ENCODE measurements at places on chromosomes 12 and 14.

- DNase-seq, result no peak
Measured at GRCh38 chr12:128266086-128266485, 884 bp upstream of the TMEM132C start.

- no peak for DNase-seq
Measured at GRCh38 chr14:80212023-80212397, 706 bp upstream of the DIO2 start.

DNA sequence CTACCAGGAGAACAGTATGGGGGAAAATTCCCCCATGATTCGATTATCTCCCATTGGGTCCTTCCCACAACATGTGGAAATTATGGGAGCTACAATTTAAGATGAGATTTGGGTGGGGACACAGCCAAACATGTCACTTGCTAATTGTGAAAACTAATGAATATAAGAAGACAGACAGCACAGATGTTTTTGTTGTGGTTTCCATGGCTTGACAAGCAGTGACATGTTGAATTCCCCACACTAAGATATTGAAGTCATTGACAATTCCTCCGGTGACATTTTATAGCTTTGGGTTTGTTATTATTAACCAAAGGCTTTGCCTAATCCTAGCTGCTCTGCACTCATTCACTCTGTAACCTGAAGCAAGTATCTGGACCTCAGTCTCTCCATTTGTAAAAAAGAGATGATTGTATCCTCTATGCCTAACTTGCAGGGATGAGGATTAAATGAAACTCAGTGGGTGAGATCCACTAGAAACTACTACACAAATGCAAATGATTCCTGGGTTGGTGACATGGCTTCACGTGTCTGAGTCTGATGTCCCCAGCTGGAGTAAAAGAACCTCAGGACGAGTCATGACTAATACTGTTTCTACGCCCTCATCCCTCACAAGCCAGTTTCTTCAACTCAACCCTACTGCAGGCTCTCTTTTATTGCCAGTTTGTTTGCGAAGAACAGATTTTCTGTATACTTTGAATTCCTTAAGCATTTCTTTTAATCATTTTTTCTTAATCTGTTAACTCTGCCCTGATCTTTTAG lies 71.6 kb downstream of the ASCL1 start:
- peak; percentile 20 for DNase-seq

GRCh38 chr14:57136669-57137328 lies 131.9 kb downstream of the EXOC5 start:
- DNase-seq, result peak; percentile 93

DNA sequence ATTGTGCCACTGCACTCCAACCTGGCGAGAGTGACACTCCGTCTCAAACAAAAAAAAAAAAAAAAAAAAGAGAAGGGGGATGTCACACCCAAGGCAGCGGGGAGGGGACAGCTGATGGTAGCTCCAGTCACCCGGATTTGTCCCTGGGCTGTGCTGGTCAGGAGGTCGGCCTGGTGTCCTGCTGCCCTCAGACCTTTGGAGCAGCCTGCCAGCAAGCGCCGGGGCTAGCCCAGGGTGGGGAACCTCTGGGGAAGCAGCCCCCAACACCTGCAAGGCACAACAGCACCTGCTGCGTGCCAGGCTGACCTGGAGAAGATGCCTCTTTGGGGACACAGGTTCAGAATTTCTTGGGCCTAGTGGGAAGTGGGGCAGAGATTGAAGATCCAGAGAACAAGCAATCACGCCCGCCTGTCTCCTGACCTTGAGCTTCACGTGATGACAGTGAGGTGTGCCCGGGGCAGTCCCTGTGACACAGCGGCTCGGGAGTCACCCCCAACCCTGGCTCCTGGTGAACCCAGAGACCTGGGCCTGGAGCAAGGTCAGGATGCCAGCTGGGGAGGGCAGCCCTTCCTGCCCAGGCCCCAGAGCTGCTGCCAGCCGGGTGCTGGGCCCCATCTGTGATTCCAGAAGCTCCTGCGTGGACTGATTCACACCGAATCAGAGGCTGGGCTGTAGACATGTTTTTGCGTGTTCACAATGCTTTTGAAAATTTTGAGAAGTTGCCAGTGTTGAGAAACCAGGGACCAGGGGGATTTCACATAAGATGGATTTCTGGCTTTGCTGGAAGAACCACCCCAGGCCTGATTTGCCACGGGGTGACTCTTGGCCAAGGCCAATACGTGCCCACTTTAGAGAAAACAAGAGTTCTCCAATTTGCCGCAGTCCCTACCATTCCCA lies 66.4 kb downstream of the RFLNA start:
- DNase-seq, result no peak

GRCh38 chr12:29869946-29870345 lies 86.2 kb upstream of the TMTC1 start:
- no peak for DNase-seq

- peak; percentile 67 for DNase-seq
Measured at GRCh38 chr12:116662612-116663144, 75.2 kb downstream of the SPRING1 start.

DNA sequence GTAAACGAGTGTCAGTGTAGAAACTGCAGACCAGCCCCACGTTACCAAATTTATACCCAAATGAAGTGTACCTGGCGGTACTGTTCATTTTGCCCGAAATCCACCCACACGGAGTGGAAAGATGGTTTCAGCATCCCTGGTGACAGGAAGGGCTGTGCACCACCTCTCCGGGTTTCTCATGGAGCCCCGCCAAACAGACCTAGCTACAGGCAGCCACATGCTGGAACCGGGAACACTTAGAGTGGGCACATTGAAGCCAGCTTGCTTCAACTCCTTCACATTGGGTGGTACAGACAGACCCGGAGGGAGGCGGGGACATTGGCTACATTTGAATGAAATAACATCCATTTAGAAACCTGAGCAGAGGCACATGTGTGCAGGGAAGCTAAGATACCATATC lies 84.4 kb downstream of the PPP2R5C start:
- no peak for DNase-seq

- DNase-seq, result no peak
Measured at GRCh38 chr12:47328831-47329545, 249.2 kb upstream of the AMIGO2 start.

DNA sequence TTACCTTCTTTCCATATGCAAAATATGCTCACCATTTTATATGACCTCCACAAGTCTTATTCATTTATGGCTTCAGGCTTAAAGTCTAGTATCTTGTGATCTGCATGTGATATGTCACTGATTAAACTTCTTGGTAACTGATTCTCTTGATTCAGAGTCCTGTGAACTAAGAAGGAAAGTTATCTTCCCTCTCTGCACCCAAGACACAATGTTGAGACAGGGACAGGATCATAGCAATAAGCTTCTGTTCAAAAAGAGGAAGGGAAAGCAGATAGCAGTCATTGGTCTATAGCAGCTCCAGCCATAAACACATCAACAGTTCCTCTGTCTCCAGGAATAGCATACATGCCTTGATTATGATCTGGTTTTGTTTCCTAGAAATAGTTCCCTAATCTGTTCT lies 103.1 kb downstream of the UNC79 start:
- DNase-seq, result no peak

DNA sequence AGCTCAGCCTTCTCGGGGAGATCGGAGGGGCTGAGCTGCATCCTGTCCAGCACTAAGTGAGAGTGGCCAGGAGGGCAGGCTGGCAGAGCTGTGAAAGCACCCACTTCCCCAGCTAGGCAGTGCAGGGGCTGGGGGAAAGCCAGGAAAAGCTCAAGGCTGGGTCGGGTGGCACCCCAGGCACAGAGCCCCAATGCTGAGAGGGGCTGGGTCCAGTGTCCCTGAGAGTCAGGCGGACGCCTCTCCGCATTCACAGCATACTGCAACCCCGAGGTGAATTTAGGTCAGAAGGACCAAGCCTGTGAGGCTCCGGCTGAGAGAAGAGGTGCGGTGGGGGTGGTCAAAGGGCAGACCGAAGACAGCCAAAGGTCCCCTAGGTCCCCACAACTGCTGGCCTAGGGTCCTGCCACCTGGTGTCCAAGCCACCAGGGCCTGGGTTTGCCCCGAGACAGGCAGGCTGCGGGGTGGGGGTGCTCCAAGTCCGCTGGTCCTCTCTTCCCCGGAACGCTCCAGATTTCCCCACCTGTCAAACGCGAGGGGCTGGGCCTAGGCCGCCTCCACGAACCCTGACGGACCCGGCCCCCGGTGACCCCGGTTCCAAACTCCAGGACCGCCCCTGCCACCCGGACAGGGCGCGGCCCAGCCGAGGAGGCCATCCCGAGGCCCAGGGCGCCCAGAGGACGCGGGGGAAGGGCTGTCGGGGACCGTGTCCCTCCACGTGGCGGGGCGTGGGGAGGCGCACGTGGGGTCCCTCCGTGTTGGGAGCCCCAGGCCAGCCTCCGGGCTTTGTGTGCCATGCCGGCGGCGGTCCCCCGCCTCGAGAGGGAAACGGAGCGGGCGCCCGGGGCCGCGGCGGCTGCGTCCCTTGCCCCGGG lies 527 bp downstream of the CAMKK2 start:
- peak; percentile 8 for DNase-seq

- DNase-seq, result no peak
Measured at GRCh38 chr12:76236640-76237039, 111.6 kb downstream of the BBS10 start.

DNA sequence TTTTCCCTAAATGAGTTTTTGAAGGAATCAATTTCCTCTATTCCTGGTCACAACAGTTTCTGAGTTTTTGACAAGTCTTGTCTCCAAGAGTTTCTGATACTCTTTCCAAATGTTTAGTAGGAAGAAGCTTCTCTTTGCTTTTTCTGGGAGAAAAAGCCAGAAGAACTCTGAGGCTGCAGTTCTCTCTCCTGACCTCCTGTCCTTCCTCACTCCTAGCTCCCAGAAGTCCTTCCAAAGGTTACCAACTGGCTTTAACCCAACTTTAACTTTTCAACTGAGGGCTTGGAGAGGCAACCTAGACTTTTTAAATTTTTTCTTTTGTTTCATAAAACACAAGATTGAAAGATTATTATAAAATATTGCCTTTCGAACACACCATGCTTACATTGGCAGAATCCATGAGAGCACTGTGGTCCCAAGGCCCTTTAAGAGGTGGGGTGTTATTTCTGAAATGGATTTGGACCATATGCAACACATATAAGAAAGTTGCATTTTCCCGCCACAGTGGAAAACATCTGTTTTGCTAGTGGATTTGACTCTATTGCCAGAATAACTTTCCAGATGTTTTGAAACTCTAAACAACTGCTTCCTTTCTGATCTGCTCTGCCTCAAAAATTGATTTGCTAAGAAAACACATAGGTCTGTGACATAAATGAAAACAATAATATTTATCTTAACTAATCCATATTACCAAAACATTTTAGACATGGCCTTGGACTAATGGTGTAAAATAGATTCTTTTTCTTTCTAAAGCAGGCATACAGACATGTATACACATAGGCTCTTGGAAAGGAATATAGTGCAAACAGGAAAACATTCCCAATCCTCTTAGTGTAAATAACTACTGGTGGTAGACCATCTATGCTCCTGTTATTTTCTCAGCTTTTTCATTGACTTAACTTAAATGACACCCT lies 22.3 kb upstream of the EPS8 start:
- DNase-seq, result no peak
